T-cell (primary cell): ENCODE measurements at places on chromosomes 2 and 18.

- no peak for DNase-seq
Measured at GRCh38 chr2:23850564-23851256, 76.2 kb downstream of the ATAD2B start.

- no peak for DNase-seq
Measured at GRCh38 chr2:193231634-193232033, 1036.9 kb upstream of the TMEFF2 start.

- no peak for DNase-seq
Measured at GRCh38 chr2:239199041-239199768, 201.6 kb downstream of the HDAC4 start.

DNA sequence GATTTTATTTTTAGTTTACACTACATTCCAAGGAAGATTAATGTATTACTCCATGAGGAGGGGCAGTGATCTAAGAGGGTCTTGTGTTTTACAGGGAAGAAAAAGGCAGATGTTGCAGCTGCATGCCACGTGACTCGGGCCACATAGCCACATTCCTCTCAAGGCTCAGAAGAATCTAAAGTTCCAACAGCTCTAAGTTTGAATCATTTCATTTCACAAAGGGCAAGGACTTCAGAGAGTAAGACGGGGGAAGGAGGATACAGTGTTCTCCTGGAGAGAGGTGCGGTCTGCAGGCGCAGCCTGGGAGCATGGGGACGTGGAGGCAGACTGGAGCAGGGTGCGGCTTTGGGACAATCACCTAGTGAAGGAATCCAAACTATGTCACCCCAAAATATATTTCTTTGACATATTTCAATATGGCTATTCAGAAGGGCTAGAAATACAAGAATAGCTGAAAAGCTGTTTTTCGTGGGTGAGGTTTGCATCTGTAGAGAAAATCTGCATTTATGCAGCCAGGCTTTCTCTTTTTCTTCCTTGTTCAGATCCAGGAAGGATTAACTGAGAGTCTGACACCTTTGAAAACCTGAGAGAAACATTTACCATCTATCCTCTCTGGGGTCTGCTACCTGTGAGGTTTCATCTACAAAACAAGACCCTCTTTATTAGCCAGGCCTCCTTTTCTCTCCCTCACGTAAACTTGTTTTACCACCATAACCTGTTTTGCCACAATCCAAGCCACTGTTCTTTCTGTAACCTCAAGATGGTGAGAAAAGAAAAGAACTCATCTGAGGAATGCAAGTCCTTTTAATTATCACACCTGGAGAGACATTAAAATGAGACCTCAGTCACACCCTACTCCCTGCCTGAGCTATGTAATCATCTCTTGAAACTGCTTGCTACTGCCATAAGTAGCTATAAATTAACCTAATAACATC, 165.1 kb upstream of the NDUFV2 start:
- DNase-seq: no peak

DNA sequence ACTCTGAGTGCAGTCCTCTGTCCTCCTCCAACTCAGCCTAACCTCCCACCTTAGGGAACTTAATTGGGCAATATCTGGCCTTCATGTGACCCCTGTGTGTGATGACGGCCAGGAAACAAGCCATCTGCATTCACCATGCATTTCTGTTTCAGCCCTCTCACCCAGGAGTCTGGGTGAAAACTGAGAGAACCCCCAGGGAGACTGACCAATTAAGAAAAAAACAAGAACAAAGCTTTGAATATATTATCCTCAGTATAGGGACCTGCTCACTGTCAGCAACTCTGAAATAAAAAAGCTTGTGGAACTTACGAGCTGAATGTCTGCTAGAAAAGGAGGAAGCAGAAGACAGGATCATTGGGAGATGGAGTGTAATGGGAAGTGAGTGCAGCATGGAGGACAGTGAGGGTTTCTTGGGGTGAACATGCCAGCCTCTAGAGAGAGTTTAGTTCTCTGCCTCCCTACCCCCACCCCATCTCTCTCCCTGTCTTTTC, 9.5 kb downstream of the MAPRE2 start:
- no peak for DNase-seq

DNA sequence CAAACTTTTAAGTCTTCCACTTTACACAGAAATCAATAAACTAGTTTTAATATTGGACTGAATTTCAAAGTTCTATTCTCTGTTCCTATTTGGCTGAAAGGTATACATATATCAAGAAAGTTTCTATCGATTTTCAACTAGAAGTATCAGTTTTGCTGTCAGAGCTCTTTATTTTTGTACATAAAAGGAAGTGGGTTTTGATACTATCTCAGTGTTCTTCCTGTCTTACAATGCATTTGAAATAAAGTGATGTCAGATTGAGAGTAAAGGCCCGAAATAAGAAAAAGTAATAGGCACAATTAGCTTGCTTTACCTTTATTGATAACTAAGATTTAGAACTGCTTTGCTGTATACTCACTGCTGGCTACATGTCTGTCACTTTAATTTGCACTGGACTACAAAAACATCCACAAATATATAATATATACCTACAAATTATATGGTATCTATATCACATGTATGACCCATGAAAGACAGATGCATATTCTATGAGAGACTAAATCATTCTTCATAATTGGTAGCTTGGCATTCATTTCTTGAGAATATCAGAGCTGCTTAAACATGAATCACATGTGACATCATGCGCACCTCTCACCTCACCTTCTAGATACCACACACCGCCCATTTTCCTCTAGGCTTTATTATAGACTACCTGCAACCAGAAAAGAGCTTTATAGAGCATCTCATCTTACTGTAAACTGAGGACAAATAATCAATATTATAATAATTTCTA, 83.6 kb downstream of the ASXL2 start:
- DNase-seq: no peak

DNA sequence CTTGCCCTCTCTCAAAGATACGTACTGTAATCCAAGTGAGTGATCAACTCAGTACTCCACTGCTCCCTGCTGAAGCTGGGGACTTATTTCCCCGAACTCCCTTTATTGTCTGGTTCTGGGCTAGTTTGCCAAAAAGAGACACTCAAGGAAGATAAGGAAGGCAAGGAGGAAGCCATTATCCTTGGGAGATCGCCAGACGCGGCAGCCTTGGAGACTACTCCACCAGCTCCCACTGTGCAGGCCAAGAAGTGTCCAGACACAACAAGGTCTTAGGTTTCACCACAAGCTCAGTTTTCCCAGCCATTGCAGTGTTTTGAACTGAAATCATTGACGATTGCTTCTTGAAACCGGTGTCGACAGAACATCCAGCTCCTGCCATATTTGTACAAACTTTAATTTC, 439.6 kb upstream of the UBE2E3 start:
- no peak for DNase-seq

DNA sequence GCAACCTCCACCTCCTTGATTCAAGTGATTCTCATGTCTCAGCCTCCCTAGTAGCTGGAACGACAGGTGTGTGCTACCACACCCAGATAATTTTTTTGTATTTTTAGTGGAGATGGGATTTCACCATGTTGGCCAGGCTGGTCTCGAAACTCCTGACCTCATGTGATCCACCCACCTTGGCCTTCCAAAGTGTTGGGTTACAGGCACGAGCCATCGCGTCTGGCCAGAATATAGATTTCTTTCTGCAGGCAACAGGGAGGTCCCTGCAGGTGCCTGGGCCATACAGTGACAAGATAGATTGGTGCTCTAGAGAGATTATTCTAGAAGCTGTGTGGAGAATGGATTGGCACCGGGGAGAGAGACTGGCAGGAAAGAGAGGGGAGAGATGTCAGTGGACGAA, 13.3 kb downstream of the PLCD4 start:
- no peak for DNase-seq

DNA sequence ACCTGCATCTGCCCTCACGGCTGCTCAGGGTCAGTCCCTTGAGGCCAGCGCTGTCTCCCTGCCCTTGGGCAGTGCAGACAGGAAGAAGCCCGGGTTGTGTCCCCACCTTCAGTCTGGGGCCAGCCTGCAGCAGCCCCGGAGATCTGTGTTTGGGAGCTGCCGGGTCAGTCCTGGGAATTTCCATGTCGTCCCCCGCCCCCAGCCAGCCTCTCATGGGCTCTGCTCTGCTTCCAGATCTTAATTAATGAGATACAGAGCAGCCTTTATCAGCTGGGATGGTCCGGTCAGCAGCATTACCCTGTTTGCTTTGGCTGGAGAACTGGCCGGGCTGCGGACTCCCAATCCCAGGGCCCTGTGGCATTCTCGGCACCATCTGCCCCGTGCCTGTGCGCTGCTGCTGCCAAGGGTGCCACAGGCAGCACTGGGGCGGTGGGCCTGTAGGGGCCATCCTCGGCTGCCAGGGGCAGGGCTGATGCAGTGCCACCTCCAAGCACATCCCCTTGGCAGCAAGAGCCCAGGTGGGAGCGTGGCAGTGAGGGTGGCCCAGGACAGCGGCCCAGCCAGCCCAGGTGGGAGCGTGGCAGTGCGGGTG, 2.4 kb downstream of the BOK start:
- DNase-seq: no peak

GRCh38 chr2:12197133-12197532, 450.7 kb downstream of the LPIN1 start:
- DNase-seq: no peak

GRCh38 chr18:66495844-66496243, 108.0 kb downstream of the CDH19 start:
- no peak for DNase-seq

- DNase-seq: no peak
Measured at GRCh38 chr2:220143336-220143735, 515.9 kb downstream of the SLC4A3 start.

DNA sequence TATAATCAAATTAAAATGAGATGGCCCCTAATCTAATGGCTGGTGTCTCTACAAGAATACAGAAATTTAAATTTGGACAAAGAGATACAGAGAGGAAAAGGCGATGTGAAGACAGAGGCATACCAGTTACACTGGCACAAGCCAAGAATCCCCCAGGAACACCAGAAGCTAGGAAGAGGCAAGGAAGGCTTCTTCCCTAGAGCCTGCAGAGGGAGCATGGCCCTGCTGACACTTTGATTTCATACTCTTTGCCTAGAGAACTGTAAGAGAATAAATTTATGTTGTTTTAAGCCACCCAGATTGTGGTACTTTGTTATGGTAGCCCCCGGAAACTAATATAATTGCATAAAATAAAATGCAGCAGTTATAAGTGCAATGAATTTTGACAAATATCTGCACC, 671.4 kb downstream of the MBD2 start:
- no peak for DNase-seq

DNA sequence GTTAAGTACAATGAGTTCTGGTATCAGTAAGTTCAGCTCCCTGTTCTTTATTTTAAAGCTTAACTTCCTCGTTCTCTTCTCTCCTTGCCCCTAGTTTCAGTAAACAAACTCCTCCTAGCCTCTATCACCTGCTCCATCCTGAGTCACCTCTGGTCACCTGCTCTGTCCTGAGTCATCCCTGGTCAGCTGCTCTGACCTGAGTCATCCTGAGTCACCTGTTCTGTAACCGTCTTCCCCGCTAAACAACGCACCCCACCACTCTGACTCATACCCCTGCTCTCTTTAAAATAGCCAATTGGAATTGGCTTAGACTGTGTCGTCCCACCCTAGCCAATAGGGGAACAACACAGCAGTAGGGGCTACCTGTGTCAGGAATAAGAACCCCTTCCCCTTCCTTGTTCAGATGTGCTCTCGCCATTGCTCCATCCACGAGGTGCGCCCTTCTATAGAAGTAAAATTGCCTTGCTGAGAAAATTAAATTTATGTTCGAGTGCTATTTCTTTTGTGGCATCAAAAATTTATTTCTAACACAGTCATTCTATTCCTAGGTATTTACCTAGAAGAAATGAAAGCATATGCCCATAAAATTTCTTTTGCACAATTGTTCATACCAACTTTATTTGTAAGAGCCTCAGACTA, 24.9 kb upstream of the RMND5A start:
- no peak for DNase-seq

DNA sequence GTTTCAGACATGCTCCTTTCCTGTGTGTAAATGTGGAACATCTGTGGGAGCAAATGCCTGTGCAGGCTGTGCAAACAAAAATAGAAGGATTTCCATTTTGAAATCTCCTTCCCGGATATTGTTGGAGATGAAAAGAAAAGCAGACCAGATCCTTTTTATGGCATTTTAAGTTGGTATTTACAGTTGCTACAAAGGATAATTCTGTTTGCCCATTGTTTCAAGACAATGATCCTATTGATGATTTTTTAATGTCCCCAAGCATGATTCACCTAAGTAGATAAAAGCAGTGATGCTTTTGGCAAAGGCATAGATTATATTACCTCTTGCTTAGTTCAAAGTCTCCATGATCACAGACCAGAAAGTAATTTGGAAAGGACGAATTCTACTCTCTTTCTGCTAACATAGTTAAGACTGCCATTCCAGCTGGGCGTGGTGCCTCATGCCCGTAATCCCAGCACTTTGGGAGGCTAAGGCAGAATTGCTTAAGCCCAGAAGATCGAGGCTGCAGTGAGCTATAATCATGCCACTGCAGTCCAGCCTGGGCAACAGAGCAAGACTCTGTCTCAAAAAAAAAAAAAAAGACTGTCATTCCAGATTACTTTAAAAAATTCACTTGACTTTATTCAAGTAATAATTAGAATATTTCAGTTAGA, 209.6 kb upstream of the SLC39A10 start:
- DNase-seq: no peak

- no peak for DNase-seq
Measured at GRCh38 chr2:66470199-66470598, 35.3 kb downstream of the MEIS1 start.
